Epithelial cell of proximal tubule (primary cell): ENCODE measurements at places on chromosomes 2 and 18. TPM values are rescaled to one million over a fixed set of nuclear protein-coding genes. Genes with fewer than 3 reads are reported as not detected.

Gene HNMT
- 20.2 and 22.9 TPM in 2 replicates for total RNA-seq

Gene MLPH
- 35.4 and 36.0 TPM in 2 replicates for total RNA-seq

Gene GPR45
- 0.22 TPM in 1 of 2 replicates, not detected in the other for total RNA-seq

Gene UPP2
- not detected in 2 replicates for total RNA-seq

Gene ELOA2
- not detected in 2 replicates for total RNA-seq

- DNase-seq = no peak
Observed at GRCh38 chr2:15010346-15010745, 377.8 kb downstream of the LRATD1 start.

GRCh38 chr2:95240556-95240955 lies 33.2 kb downstream of the ZNF892 start:
- no peak for DNase-seq

DNA sequence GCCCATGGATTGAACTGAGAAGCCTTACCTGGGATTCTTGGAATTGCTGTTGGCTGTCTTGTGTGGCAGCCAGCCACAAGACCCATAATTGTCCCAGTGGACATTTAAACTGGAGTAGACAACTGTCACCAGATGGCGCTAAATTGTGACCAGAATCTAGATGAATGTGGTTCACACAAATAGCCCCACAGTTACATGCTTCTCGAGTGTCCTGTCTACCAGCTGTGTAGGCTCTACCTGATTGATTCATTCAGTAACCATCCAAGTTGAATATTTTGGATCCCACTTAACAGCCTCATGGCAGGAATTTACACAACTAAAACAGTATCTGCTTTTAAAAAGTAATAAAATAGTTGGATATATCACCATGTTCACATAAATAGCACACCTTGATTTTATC lies 73.2 kb downstream of the MAP4K4 start:
- DNase-seq = no peak

DNA sequence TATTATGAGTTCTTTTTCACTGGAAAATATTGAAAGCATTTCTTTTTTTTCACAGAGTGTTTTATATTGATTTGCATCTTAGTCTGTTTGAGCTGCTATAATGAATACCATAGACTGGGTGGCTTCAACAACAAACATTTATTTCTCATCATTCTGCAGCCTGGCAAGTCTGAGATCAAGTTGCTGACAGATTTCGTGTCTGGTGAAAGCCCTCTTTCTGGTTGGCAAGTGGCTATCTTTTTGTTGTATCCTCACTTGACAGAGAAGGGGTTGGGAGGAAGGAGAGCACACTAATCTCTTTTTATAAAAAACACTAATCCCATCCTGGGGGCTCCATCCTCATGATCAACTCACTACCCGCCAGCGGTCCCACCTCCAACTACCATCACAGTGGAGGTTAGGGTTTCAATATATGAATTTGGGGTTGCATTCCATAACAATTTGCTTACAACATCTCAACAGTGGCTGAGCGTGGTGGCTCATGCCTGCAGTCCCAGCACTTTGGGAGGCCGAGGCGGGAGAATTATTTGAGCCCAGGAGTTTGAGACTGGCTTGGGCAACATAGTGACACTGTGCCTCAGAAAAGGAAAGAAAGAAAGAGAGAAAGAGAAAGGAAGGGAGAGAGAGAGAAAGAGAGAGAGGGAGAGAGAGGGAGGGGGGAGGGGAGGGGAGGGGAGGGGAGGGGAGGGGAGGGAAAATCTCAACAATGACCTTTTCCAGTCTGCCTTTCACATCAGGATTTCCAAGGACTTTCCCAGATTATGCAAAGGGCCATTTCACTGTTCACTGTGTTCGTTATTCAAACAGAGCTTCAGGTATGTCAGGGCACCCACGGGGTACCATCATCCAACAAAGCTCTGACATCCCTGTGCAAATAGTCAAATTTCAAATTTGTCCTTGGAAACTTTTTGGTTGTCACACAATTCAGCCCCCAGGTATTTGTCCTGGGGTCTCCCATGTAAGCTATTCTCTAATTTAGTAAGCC lies 111.1 kb downstream of the AP1S3 start:
- DNase-seq = no peak

DNA sequence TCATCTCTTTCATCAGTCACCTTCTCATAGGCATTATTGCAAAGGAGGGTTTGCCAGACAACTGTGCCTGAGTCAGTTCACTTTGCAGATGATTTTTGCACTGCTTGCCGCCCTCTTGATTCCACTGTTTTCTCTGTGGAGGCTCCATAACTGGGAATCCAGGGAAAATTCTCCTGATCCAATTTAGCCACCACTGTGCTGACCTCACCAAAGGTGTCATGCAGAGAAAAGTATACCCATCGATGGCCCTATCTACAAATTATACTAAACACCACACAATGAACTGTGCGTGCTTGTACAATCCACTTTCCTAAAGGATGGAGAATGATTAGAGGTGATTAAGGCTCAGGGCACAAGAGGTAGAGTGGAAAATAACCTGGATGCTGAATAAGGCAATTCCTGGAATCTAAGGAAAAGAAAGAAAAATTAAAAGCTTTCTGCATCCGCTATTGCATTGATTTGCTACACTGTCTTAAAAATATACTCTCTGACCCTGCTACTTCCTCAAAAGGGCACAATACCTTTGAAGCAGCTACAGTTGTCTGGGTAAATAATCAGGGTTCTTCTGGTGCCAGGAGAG lies 409.4 kb downstream of the RIT2 start:
- DNase-seq = no peak

GRCh38 chr2:52558265-52558664 lies 1209.3 kb upstream of the CHAC2 start:
- no peak for DNase-seq

DNA sequence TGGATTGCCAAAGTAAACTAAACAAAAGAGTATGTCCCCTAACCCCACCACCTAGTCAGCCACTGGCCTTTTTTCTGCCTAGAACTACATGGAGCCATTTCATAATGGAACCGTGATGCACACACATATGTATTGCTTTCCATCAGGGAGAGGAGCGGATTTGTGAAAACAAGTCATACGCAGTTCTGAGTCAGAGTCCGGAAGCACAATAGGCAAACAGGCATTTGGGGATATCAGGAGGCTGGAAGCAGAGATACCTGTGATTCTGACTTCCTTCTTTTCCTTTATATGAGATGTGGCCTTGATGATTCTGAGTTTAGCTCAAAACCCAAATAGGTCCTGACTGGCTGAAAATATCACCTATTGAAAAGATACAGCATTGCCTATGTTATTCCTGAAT lies 93.5 kb downstream of the TMEM163 start:
- DNase-seq = no peak

GRCh38 chr2:170831115-170831514 lies 14.4 kb downstream of the GAD1 start:
- no peak for DNase-seq

DNA sequence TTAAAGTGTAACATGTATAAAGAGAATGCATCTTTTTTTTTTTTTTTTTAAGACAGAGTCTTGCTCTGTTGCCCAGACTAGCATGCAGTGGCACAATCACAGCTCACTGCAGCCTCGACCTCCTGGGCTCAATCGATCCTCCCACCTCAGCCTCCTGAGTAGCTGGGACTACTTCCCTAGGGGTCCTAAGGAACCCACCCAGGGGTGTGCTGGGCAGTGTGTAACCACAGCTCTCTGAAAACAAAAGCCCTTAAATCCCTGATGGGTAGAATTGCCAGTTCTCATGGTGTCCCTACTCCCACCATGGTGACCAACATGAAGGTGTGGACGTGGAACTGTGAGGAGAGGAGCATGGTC lies 105.6 kb upstream of the ST3GAL5 start:
- DNase-seq = no peak

- no peak for DNase-seq
Observed at GRCh38 chr18:27763936-27764335, 413.0 kb downstream of the CDH2 start.

DNA sequence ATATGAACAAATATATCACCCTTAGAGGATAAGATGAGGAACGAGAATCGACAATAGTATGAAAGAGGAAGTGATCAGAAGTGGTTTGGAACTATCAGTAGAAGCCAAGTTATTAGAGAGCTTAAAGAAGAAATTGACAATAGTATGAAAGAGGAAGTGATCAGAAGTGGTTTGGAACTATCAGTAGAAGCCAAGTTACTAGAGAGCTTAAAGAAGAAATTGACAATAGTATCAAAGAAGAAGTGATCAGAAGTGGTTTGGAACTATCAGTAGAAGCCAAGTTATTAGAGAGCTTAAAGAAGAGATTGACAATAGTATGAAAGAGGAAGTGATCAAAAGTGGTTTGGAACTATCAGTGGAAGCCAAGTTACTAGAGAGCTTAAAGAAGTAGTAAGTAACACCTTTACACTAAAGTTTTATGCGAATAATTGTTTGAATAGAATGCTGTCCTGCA lies 175.5 kb downstream of the ZNF407 start:
- no peak for DNase-seq
